ENCODE measurements at places on chromosomes 13 and 19.

- no peak for DNase-seq
These were observed 171.9 kb downstream of the KLF5 start for GRCh38 chr13:73230716-73231115.

- no peak for DNase-seq
These were observed 32.6 kb upstream of the MTIF3 start for GRCh38 chr13:27482983-27483382.

GRCh38 chr13:80036845-80037504 is 304.0 kb downstream of the SPRY2 start:
- DNase-seq = no peak

GRCh38 chr13:29607465-29607864 is 12.0 kb upstream of the SLC7A1 start:
- no peak for DNase-seq

DNA sequence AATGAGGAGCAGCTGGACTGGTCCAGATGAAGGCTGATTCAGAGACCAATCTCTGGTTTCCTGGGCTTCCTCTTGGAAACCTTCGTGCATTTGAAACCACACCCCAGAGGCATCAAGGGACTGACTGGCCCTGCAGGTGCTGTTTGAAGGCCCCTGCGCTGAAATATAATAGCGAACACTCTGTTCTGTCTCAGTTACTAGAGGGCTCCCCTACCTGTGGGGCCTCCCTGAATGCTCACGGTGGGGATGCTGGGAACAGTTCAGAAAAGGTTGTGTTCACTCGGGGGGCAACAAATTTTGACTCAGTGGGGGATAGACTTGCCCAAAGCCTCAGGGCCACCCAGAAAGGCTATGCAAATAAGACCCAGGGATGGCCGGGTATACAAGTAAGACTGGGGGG is 6.4 kb downstream of the CCDC8 start:
- no peak for DNase-seq

- DNase-seq = no peak
These were observed 286.2 kb downstream of the NDFIP2 start for GRCh38 chr13:79767126-79767525.

- DNase-seq = no peak
These were observed 29.9 kb downstream of the ATP7B start for GRCh38 chr13:51981355-51981754.

DNA sequence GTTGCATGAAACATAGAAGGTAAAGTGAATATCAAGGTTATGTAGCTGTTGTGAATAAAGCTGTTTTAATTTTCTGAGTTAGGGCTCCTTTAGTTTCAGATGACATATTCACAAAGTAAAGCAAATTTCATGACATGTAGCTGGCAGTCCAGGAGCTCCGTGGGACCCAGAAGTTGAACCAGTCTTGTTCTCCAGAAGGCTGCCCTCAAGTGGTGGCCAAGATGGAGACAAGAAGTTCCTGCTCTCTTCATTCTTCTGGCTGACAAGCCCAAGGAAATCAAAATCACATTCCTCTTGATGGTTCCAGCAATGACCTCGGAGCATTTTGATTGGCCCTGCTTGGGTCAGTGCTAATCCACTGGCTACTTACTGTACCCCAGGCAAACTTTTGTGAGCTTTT is 128.7 kb downstream of the LIG4 start:
- no peak for DNase-seq

DNA sequence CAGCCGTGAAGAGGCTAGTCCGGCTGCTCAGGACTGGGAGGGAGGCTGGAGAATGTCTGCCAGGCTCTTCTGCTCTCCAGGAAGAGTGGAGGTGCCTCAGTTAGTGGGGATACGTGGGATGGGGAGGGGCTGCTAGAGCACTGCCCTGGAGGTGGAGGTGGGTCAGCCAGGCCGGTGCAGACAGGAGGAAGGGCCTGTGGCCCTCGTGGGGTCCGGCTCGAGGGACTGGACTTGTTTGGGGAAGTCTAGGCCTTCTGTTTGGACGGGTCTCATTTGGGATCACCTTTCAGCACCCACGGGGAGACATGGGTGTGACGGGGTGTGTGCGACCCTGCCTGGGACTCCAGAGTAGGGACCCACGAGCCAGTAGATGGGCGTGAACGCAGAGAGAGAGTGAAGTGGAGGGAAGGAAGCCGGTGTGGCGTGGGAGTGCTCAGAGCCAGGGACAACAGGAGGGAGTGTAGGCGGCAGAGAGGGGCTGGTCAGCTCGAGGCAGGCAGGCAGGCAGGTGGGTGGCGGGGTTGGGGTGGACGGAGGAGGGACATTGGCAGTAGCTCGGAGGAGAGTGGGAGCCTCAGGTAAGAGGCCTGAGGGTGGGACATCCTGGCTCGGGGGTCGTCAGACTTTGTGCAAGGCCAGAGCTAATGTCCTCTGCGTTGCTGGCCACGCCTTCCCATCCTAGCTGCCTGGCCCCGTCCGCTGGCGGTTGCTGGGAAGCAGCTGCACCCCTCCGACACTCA is 11.5 kb downstream of the EPN1 start:
- no peak for DNase-seq

GRCh38 chr19:8321986-8322637 is 816 bp downstream of the RPS28 start:
- no peak for DNase-seq

Data from activated gamma-delta T cell (primary cell).